ENCODE measurements at places on chromosomes 6 and 20. TPM values are rescaled to one million over a fixed set of nuclear protein-coding genes. Genes with fewer than 3 reads are reported as not detected.

GRCh38 chr20:23119456-23120216 is 33.5 kb upstream of the CD93 start:
- DNase-seq, result no peak

GRCh38 chr20:300345-300990 is 3.1 kb downstream of the ZCCHC3 start:
- no peak for DNase-seq

- DNase-seq, result no peak
These were observed 48.0 kb downstream of the RAMACL start for GRCh38 chr6:166538297-166539010.

DNA sequence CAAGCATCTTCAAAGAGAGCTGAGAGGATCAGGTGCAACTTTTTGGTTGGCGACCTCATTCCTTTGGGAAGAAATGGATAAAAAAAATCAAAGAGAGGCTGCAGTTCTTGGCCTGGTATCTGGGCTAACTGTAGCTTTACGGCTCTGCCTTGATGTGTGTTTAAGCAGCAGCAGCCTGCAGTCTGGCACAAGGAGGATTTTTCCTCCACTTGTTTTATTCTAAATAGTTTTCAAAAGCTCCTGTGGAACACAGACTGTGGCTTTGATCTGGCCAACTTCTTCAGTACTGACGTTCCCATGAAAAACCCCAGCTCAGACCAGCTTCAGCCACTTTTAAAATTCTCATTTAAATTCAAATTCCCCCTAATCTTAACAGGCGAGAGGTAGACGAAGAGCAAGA is 137.3 kb downstream of the HDGFL1 start:
- DNase-seq, result no peak

GRCh38 chr6:3825331-3825831 is 23.8 kb upstream of the FAM50B start:
- DNase-seq, result peak; percentile 69

DNA sequence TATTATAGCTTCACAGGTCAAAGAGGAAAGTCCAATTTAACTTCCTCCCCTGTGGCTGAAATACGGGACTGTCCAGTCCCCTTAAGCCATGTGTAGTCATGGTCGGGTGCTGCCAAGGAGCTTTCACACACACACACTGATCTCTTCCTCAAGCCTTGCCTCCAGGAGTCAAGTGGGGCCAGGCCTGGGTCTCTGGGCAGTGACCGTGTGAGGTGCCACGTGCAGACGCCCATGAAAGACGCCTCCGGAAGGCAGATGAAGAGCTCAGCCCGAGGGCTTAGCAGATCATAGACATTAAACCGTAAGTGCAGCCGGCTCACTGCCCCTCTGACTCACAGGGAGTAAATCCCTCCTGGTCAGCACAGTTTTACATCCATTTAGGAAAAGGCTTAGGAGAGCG is 4.2 kb downstream of the GABRR2 start:
- DNase-seq, result no peak

Gene BTN1A1
- total RNA-seq, result not detected

Gene TRAPPC3L
- not detected for total RNA-seq

Data from tibial nerve (tissue), 4 donors.